ENCODE measurements at places on chromosomes 4 and X. TPM values are rescaled to one million over a fixed set of nuclear protein-coding genes. Genes with fewer than 3 reads are reported as not detected.

GRCh38 chr4:102799816-102800215, 27.5 kb downstream of the UBE2D3 start:
- H3K36me3 ChIP-seq, result no peaks in the 10 kb centered on the region
- H3K27ac ChIP-seq, result no peak overlapping the region
- no peaks in the 10 kb centered on the region for H3K4me1 ChIP-seq
- no peaks in the 10 kb centered on the region for H3K27me3 ChIP-seq
- H3K4me3 ChIP-seq, result no peak overlapping the region

DNA sequence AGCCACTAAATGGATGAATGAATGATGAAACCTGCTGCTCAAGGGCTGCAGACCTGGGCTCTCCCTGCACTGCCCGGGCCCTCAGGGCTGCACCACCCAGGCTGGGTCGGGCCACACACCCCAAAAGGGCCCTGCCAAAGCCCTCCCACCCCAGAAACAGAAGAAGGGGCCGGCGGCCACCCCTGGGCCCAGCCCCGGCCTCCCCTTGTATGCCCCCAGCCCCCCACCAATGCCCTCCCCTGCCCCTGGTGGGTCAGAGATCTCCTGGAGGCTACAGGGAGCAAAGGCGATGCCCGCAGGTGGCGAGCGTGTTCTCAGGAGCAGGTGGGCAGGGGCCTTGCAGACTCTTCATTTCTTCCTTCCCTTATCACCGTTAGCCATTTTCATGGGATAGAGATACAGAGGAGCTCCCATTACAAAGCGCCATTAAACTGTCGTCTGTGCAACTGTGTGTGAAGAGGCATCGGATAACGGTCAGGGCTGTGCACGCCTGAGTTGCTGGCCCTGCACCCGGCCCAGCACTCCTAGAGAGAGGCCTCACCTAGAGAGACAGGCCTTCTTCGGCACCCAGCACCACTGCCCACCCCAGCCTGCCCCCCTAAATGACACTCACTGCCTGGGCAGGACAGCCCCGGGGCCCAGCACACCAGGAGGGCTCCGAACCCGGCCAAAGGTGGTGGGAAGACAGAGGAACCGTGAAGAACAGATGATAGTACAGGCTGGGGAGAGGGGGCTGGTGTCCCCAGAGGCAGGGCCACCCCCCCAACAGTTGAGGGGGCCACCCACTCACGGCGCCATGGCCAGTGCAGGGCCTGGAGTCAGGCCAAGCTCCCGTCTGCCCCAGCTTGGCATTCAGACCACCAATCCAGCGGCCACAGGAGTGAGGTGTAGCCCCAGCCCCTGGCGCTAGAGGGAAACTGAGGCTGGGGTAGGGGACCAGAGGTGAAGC, 133.7 kb downstream of the FAM53A start:
- peaks cover 8% of the 10 kb centered on the region for H3K4me1 ChIP-seq
- no peaks in the 10 kb centered on the region for H3K36me3 ChIP-seq
- H3K4me3 ChIP-seq, result no peak overlapping the region
- peaks cover 7% of the 10 kb centered on the region for H3K27me3 ChIP-seq
- no peak for DNase-seq
- no peak overlapping the region for H3K27ac ChIP-seq

DNA sequence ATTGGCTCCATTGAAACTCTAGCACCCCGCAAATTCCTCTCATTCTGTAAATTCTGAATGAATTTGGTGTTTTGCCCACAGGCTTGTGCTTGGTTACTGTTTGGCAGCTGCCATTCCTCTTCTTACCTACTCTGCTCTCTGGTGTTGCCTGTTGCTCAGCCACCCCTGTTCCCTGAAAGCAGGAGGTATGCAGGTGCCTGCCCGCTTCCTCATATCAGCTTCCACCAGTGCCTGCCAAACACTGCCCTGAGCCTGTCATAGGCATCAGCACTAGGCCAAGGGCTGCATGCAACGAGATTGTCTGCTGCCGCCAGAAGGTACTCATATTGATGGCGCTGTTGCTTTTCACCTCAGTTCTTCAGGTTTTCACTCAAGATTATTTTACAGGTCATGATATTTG, 978.1 kb downstream of the C4orf33 start:
- H3K27me3 ChIP-seq, result no peaks in the 10 kb centered on the region
- H3K4me3 ChIP-seq, result no peak overlapping the region
- peaks cover 19% of the 10 kb centered on the region for H3K4me1 ChIP-seq

DNA sequence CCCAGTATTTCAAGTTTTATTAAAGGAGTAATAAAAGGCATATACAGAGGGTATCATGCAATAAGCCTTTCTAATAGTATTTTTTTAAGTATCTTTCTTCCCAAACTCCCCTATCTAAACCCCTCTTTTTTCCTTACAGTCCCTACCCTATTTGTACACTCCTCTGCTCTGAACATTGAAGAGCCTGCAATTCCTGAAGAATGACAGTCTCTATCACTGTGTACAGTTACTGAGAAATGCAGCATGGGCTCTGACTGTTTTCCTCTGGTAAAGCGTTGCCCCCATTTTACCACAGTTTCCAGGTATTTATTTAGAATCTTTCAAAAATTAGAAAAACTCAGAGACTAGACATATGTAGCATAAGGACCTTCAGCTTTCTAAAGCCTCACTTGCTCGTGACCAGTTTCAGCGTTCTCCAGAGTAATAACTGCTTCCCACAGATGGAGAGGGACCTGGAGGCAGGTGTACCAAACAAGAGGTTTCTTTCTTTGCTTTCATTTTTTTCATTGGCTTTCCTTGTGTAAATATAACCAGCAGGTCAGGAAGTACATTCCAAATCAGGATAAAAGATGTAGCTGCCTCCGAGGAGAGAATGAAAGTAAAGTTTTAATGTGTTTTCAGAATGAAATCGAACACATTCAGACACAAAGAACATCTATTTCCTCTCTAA, 230.8 kb downstream of the CFAP299 start:
- no peaks in the 10 kb centered on the region for H3K4me1 ChIP-seq
- DNase-seq, result no peak
- H3K27ac ChIP-seq, result no peak overlapping the region
- no peak overlapping the region for H3K4me3 ChIP-seq
- H3K27me3 ChIP-seq, result no peaks in the 10 kb centered on the region

DNA sequence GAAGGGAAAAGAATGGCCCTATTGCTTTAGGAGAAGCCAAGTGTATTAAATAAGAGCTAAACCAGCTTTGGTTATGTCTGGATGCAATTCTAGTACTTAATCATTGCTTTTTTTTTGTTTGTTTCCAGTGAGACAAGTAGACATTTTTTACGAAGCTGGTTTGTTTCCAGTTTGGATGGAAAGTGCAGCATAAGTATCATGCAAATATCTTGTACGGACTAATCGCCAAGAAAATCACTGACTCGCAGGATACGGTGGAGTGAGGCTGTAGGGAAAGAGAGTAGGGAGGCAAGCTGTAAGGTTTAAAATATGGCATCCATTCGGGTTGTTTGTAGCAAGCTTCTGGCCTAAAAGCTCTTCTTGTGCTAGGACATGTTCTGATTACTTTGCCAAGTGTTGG, 64.8 kb downstream of the HPGD start:
- peaks cover 26% of the 10 kb centered on the region for H3K4me1 ChIP-seq
- no peaks in the 10 kb centered on the region for H3K27me3 ChIP-seq
- DNase-seq, result no peak

GRCh38 chr4:142901166-142901662, 55.1 kb upstream of the INPP4B start:
- H3K4me1 ChIP-seq, result no peaks in the 10 kb centered on the region
- H3K27ac ChIP-seq, result no peak overlapping the region
- H3K27me3 ChIP-seq, result no peaks in the 10 kb centered on the region
- no peak overlapping the region for H3K4me3 ChIP-seq
- H3K36me3 ChIP-seq, result no peaks in the 10 kb centered on the region
- no peak for DNase-seq

DNA sequence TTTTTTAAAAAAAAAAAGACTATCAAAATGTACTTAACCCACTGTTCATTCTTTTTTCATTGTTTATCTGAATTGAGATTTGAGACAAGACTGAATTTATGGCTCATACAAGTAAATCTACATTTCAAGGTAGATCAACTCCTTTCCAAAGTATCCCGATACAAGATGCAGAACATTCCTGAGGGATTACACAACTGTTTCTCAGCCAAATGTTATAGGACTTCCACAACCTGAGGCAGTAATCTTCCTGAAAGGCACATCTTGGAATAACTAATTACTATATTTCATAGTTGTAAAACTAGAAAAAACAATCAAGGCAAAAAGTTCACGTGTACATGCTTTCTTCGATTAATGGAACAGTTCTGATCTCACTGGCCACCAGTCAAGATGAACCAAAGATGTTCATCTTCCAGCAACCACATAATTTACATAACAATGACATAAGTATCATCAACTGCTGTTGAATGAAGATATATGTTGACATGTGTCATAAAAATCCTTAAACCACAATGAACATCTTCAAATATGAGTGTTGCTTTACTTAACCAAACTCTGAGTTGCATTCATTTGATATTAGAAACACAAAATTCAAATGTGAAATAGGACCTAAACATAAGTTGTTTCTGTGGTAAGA, 225.2 kb upstream of the DKK2 start:
- H3K27me3 ChIP-seq, result no peaks in the 10 kb centered on the region
- no peak for DNase-seq
- H3K27ac ChIP-seq, result no peak overlapping the region

Gene SLC26A1
- 1.6 TPM for total RNA-seq

Gene SSX4B
- total RNA-seq, result not detected

All from body of pancreas (tissue), 4 donors.